HS-5 (cell line): ENCODE measurements at places on chromosomes 12 and 14.

- no peak for DNase-seq
Observed at GRCh38 chr14:101909371-101910096, 54.8 kb upstream of the DYNC1H1 start.

- DNase-seq, result no peak
Observed at GRCh38 chr14:60212503-60213371, 36.3 kb upstream of the PPM1A start.

DNA sequence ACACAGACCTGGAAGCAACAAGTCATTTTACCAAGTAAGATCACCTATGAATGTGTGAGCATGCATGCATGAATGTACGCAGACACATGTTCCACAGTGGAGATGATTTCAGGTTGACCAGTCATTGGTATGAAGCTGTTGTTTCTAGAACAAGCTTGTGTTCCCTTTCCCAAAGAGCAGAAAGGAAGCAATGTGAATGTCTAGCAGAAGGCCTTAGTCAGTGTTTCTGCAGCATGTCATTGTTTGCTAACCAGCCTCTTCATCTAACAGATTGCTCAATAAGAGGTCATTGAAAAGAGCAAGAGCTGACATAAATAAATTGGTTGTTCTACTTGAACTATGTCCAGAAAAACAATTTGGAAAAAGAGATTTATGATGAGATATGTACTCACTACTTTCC is 191.4 kb downstream of the PLCZ1 start:
- no peak for DNase-seq

GRCh38 chr12:6106218-6106617 is 18.3 kb downstream of the VWF start:
- DNase-seq, result no peak

GRCh38 chr12:131027876-131028586 is 74.3 kb downstream of the ADGRD1 start:
- DNase-seq, result no peak

DNA sequence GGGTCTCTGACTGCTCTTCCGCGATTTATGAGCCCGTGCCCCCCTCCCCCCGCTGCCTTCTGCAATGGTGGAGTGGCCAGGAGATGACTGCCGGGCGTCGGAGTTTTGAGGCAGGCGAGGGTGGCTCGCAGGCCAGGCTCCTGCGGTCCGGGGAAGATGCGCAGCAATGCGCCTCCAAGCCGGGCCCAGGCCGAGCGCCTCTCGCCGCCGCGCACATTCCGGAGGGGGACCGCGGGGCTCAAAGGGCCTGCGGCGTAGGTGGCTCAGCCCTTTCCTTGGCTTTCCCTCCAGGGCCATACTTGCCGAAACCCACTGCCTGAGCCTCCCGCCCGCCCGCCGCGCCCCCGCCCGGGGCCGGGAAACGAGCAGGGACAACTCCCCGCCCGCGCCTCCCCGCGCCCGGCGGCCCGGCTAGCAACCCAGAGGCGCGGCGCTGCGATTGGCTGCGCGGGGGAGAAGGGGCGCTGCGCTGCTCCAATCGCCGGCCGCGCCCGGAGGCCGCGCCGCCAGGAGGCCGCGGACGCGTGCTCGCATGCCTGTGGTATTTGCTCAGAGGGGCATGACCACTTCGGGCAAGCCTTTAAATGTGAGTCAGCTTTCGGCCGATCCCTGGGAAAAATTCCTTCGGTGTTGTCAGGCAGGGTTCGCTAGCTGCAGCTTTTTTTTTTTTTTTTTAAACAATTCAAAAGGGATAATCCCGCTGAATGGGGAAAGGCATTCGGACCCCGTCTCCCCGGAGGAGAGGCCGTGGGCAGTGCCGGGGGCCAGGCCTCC is 157.9 kb upstream of the PARP11 start:
- peak; percentile 94 for DNase-seq
